ENCODE measurements at places on chromosomes 7 and 10. TPM values are rescaled to one million over a fixed set of nuclear protein-coding genes. Genes with fewer than 3 reads are reported as not detected.

- DNase-seq: no peak
Observed at GRCh38 chr7:27224983-27225934, 17.3 kb upstream of the EVX1 start.

SPDYE2B gene
- total RNA-seq: not detected

GRID1 gene
- total RNA-seq: not detected

- no peak for DNase-seq
Observed at GRCh38 chr7:44727158-44727936, 21.3 kb upstream of the ZMIZ2 start.

GRCh38 chr7:121140790-121141189, 152.3 kb downstream of the CPED1 start:
- no peak for DNase-seq

NME8 gene
- total RNA-seq: not detected

DNA sequence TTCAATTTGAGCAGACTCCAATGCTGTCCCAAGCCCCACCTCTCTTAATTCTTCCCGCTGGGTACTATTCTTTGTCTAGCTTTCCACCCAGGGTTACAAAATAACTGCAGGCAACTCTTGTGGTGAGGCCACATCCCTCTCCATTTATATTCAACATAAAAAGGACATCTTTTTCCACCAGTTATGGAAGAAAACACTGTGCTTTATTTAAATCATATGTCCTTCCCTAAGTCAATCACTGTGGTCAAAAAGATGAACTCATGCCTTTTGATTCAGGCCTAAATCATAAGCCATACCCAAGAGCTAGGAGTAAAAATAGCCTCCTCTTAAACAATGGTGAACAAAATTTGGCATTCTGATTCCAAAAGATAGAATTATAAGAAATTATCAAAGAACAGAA, 386.0 kb downstream of the SEMA3D start:
- DNase-seq: no peak

DNA sequence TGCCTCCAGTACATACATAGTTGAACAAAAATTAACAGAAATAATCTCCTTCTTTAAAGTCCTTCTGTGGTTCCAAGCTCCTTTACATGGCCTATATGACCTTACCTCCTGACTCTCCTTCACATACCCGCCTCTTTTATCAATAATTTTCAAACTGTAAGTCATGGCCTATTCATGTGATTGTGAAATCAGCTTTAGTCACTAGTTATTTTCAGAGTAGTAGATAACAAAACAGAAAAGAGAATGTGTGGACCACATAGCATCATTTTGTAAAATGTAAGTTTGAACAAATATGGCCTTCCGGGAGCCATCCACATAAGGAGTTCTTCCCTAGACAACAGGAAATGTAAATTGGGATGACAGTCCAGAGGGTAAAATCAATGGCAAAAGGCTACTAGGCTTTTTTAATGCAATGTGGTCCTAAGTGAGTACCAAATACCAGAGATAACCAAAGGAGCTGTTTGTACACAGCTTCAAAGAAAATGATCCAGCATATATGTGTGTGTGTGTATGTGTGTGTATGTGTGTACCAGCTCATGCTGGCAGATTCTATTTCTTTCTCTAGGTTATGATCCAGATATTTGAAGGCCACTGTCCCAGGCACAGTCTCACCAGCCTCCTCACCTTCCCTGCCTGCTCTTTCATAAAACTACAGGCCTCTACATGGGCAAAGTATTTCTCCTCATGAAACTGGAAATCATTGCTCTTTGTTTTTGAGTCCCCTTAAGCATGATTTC, 12.3 kb upstream of the FAM133B start:
- no peak for DNase-seq

SAP25 gene
- 0.60 TPM for total RNA-seq

HTRA1 gene
- total RNA-seq: 8.4 TPM

DNA sequence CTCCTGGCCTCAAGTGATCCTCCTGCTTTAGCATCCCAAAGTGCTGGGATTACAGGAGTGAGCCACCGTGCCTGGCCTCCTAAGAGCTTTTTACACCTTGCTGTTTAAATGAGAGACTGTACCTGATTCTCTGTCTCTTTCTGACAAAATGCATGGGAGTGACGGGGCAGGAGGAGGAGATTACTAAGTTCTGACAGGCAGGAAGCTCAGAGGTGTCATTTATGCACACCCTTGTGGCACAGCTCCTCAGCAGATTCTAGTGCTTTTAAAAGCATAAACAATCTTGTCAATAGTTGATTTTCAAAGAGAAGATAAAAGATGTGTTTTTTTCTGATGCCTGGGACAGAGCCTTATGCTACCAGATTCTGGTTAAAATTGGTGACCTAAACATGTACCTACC, 39.7 kb upstream of the STEAP4 start:
- no peak for DNase-seq

HABP2 gene
- total RNA-seq: not detected

- peak; percentile 86 for DNase-seq
Observed at GRCh38 chr7:117269417-117269816, 53.4 kb downstream of the WNT2 start.

GRCh38 chr10:80699602-80700039, 161.9 kb downstream of the SH2D4B start:
- peak; percentile 77 for DNase-seq

LRIT2 gene
- total RNA-seq: not detected

DNA sequence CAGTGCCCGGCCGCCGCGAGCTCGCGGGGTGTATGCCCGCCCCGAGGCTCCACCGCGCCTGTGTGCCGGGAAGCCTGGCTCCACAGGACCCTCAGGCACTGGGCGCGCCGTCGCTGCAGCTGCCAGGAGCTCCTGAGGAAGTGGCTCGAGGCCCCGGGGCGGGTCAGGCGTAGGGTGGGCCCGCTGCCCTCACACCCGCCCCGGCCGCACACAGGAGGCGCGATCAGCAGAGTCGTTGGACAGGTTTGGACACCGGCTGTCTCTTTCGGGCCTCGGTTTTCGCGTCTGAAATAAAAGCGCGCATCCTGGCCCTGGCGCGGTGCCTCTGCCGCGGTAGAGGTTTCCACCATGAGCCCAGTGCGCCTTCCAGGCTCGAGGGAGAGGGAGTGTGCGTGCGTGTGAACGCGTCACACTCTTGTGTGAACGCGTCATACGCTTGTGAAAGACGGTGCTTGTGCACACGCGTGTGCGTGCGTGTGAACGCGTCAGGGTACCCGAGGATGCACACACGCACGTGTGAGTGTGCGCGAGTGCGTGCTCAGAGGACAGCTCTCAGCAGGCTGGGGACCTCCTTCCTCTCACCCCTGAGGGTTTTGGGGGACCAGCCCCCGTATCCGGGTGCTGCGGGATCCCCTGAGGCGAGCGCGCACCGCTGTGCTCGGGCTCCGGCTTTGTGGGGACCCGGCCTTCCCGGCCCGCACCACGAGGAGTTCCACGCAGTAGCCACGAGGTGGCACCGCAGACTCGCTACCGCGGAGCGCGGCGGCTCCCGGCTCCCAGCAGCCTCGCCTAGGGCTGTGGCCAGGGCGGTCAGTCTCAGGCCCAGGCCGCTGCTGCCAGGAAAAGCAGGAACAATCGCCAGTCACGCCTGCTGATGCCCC, 83.8 kb downstream of the BMS1 start:
- DNase-seq: peak; percentile 43

C7orf57 gene
- total RNA-seq: 0.34 TPM

- DNase-seq: no peak
Observed at GRCh38 chr7:5230265-5231067, 40.4 kb downstream of the WIPI2 start.

NHLRC2 gene
- total RNA-seq: 25.0 TPM

DNA sequence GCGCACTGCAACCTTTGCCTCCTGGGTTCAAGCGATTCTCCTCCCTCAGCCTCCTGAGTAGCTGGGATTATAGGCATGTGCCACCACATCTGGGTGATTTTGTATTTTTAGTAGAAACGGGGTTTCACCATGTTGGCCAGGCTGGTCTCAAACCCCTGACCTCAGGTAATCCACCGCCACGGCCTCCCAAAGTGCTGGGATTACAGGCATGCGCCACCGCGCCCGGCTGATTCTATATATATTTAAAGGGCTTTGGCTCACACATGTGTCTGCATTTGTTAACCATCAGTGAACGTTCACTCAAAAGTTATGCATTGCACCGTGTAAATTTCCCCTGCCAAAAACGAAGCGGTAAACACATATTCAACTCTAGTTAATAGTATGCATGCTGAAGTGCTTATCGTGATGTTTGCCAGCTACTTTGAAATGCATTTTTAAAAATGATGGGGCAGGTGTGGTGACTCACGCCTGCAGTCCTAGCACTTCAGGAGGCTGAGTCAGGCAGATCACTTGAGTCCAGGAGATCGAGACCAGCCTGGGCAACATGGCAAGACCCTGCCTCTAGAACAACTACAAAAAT, 17.7 kb upstream of the WIPI2 start:
- DNase-seq: no peak

DNA sequence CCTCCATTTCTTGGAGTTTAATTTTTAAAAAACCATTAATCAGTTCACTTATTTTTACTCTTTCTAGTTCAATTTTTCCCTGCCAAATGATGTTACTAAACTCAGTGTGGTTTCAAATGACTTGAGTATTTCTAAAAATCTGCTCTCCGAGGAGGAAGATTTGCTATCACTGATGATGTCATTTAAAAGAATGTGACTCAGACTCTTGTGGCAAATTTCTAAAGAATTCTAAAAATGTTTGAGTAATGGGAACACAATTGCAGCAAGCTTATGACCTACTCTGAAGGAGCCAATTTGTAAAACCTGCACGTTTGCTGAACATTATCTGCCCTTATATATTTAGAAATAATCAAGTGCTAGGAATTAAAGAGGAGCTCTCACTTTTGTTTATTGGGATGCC, 88.6 kb downstream of the SPAG6 start:
- peak; percentile 81 for DNase-seq

CACNB2 gene
- not detected for total RNA-seq

- no peak for DNase-seq
Observed at GRCh38 chr7:91235211-91235832, 28.9 kb upstream of the FZD1 start.

VWA2 gene
- total RNA-seq: not detected

GRM3 gene
- total RNA-seq: not detected

GRCh38 chr10:98748298-98748697, 301.6 kb upstream of the HPS1 start:
- DNase-seq: peak; percentile 11

GRCh38 chr7:3010161-3010560, 33.5 kb downstream of the CARD11 start:
- no peak for DNase-seq

ZPBP gene
- total RNA-seq: not detected

DNA sequence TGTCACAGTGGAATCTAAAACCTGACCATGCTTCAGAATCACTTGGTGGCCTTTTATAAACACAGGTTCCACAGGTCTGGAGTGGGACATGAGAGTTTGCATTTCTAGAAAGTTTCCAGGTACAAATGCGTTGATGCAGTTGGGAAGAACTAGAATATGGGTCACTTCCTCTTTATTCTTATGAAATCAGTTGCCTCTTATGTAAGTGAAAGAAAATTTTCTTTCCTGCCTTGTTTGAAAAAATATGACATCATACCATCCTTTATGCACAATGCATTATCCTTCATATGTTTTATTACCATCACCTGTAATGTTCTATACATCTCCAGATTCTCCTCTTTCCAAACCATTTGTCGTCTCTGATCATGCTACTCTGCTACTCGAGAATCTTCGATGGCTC, 44.0 kb downstream of the PLXNA4 start:
- DNase-seq: no peak

DNA sequence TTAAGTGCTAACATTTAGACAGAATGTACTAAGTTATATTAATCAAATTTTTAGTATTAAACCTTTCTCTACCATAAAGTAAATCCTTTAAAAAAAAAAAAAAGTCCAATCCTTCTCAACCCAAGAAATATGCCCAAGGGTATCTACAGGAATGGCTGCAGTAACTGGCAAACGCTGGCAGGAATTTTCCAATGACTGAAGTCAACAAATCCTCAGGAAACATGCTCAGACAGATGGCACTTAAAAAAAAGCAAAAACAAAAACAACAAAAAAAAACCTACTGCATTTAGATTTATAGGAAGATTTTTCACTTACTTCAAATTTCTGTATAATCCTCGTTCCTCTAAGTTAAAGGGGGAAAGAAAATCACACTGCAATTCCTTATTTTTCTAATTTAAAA, 666 bp downstream of the SVIL start:
- DNase-seq: no peak

DNA sequence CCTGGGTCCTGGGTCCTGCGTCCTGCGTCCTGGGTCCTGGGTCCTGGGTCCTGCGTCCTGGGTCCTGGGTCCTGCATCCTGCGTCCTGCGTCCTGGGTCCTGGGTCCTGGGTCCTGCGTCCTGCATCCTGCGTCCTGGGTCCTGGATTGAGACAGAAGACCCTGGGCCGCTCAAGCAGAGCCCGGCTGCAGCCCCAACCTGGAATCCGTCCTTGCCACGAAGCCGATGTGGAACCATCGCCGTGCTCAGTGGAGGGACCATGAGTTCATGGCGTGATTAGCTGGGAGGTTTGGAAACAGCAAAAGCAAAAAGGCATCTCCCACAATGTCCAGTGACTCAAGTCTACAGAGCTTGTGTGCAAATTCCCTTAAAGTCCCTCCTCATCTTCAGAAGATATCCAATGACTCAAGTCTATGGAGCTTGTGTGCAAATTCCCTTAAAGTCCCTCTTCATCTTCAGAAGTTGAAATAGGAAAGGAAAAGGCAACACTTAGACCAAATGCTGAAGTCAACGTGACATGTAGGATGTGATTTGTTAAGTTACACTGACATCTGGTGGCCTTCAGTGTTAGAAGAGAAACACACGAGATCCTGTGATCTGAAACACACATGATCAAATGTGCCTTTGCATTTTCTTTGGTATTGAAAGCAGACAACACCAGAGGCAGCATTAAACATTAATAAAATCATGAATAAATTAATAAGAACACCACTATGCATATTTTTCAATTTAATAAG, 179.9 kb downstream of the PTPRN2 start:
- DNase-seq: no peak

CH25H gene
- total RNA-seq: 0.55 TPM

NRP1 gene
- 85.9 TPM for total RNA-seq

DNA sequence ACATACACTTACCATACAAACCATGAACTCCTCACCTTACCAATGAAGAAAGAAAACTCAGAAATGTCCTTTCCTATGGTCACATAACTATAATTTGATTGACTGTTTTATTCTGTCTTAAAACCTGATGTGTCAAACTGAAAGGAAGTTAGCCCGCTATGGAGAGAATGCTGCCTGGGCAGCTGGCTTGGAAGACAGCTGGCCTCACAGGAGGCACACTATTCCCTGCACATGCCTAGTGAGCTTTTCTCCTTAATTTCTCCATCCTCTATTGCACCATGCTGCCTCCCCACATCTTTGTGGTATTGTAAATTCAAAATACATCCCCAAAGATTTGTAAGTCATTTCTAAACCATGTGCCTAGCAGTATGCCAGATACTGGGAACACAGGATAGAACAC, 163.3 kb downstream of the STK31 start:
- DNase-seq: no peak

GIMAP1 gene
- not detected for total RNA-seq

GRCh38 chr10:17428351-17429097, 25.9 kb downstream of the ST8SIA6 start:
- no peak for DNase-seq

DNA sequence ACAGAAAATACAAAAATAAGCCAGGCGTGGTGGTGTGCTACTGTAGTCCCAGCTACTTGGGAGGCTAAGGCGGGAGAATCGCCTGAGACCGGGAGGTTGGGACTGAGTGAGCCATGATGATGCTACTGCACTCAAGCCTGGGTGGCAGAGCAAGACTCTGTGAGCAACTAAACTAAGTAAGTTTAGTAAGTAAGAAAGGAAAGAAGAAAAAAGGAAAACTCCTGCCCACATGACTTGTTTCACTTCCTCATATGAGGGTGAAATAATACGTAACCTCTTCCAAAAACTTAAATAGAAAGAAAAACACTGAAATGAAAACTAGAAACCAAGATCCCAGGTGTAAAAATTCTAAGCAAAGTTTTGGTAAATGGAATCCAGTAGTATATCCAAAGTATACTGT, 79.6 kb downstream of the LARP4B start:
- DNase-seq: no peak

Data from SJSA1 (cell line).